SK-N-SH (cell line): ENCODE measurements at places on chromosomes 4 and X.

DNA sequence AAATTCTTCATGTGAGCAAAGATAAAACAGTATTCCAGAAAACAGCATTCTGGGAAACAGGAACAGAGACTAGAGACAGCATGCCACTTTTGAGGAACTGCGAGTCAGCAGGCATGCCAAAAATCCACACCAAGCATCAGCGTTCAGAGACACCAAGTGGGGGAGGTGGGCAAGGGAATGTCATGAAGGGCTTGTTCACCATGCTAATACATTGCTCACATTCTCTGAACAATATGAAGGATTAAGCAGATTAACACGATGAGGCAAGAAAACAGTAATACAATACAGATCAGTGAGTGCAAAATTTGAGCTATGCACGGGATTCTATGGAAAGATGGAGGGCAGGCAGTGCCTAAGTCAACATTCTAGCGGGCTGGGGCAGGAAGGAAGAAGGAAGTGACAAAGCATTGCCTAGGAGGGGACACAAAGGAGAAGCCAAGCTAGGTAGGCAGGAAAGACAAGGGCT is 278.3 kb downstream of the FBXW7 start:
- H3K4me1 ChIP-seq: peaks cover 22% of the 10 kb centered on the region; the same call in 1 of the 2 replicates
- H3K36me3 ChIP-seq: no peaks in the 10 kb centered on the region
- no peak overlapping the region for H3K4me3 ChIP-seq
- H3K27me3 ChIP-seq: no peaks in the 10 kb centered on the region
- no peak for DNase-seq

GRCh38 chr4:82614838-82615449 is 53.2 kb upstream of the TMEM150C start:
- H3K27ac ChIP-seq: no peak overlapping the region
- DNase-seq: no peak
- H3K36me3 ChIP-seq: no peaks in the 10 kb centered on the region
- no peak overlapping the region for H3K4me3 ChIP-seq
- H3K4me1 ChIP-seq: peaks cover 21% of the 10 kb centered on the region

- no peaks in the 10 kb centered on the region for H3K36me3 ChIP-seq
- DNase-seq: no peak
- no peak overlapping the region for H3K27ac ChIP-seq
- no peaks in the 10 kb centered on the region for H3K27me3 ChIP-seq
- H3K4me1 ChIP-seq: no peaks in the 10 kb centered on the region
Observed at GRCh38 chr4:115159141-115159540, 45.7 kb upstream of the NDST4 start.

DNA sequence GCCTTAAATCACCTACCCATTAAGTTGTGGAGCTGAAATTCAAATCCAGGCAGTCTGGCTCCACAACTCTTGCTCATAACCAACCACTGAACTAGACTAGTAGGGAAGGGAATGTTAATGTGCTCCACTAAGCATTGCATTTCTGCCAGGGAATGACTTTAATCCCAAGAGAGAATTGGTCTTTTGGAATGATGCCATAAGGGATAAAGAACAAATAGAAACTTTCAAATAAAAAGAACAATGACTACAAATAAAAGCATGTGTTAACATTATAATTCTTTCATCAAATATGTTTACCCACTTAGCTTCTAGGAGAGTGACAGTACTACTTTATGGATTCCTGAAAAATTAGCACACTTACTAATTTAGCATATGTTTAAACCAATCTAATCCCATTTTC is 905.9 kb downstream of the CENPC start:
- no peak for DNase-seq
- no peaks in the 10 kb centered on the region for H3K4me1 ChIP-seq
- no peaks in the 10 kb centered on the region for H3K36me3 ChIP-seq
- H3K27ac ChIP-seq: no peak overlapping the region
- H3K4me3 ChIP-seq: no peak overlapping the region
- H3K27me3 ChIP-seq: no peaks in the 10 kb centered on the region

- no peaks in the 10 kb centered on the region for H3K27me3 ChIP-seq
- H3K4me1 ChIP-seq: no peaks in the 10 kb centered on the region
- no peak overlapping the region for H3K4me3 ChIP-seq
- no peak for DNase-seq
Observed at GRCh38 chrX:65877953-65878352, 161.9 kb downstream of the VSIG4 start.

DNA sequence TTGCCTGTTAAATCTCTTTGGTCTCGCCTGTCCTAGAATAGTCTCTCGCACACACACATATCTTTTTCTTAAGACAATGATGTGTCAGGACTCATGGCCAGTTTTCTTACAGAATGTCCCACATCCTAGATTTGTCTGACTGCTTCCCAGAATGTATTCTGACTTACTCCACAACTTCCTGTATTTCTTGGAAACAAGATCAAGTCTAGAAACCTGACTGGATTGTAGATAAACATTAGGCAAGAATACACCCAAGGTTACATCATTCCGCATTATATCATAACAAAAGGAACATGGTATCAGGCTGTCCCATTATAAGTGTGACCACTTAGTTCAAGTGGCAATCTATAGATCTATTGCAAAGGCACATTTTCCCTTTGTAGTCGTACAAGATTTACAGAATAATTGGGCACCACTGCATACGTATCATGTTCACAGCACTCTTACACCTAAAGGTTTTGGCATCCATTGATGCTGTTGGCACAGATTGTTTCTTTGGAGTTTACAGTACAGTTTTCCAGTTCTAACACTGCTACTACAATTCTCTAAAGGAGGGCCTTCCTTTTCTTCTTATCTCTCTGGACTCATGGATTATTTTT is 56.4 kb downstream of the FBXW7 start:
- no peaks in the 10 kb centered on the region for H3K4me1 ChIP-seq
- H3K27ac ChIP-seq: peak overlapping the region; percentile 90
- DNase-seq: no peak
- H3K36me3 ChIP-seq: no peaks in the 10 kb centered on the region; the same call in 1 of the 2 replicates

- H3K4me3 ChIP-seq: no peak overlapping the region
- H3K36me3 ChIP-seq: no peaks in the 10 kb centered on the region
- DNase-seq: no peak
- no peak overlapping the region for H3K27ac ChIP-seq
- H3K27me3 ChIP-seq: peaks cover 8% of the 10 kb centered on the region; the same call in 1 of the 2 replicates
Observed at GRCh38 chrX:1546691-1547251, 9.8 kb upstream of the P2RY8 start.
